LHCN-M2 (cell line): ENCODE measurements at places on chromosomes 1 and 21. TPM values are rescaled to one million over a fixed set of nuclear protein-coding genes. Genes with fewer than 3 reads are reported as not detected.

VWA1 gene
- total RNA-seq: 1.1 TPM in 2 replicates

RGS13 gene
- not detected in 2 replicates for total RNA-seq

CLIC6 gene
- not detected in 2 replicates for total RNA-seq

ESPN gene
- not detected in 2 replicates for total RNA-seq

SHISA4 gene
- 21.0 and 30.6 TPM in 2 replicates for total RNA-seq

PCP4L1 gene
- 0.17 TPM in 1 of 2 replicates, not detected in the other for total RNA-seq

TNFRSF14 gene
- 13.1 TPM in 2 replicates for total RNA-seq

F13B gene
- total RNA-seq: not detected in 2 replicates

CRYZ gene
- total RNA-seq: 81.4 and 84.6 TPM in 2 replicates

CELA2A gene
- not detected in 2 replicates for total RNA-seq

SNAPIN gene
- 65.8 and 73.7 TPM in 2 replicates for total RNA-seq

DOP1B gene
- 4.2 and 5.8 TPM in 2 replicates for total RNA-seq

DNA sequence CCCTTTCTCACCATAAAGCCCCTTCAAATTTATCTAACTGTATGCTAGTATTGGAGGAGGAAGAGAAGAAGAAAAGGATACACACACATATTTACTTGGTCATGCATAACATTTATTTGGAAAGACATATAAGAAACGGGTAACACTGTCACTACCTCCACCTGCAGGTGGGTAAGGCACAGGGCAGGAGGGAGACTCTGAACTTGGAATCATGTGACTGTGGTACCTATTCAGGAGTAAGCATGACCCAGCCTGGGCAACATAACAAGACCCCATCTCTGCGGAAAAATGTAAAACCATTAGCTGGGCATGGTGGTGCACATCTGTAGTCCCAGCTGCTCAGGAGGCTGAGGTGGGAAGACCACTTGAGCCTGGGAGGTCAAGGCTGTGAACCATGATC lies 1.4 kb upstream of the PADI6 start:
- DNase-seq: no peak

DNA sequence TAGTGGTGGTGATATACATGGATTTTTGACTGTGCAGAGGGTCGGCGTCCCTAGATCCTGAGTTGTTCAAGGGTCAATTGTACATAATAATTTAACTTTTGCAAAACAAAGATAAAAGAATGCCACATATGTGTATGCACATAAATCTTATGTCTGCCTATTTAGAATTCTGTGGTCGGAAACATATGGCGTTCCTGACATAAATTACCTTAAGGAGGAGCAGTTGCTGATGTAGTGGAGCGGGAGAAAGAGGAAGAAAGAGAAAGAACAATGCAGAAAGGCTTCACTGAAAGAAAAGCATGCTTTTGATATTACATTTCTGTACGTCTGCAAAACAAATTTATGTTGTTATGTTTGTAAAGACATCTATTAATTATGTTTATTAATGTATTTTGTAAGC lies 40.0 kb downstream of the S1PR1 start:
- DNase-seq: no peak

- DNase-seq: no peak
These were observed 24.0 kb downstream of the CDK18 start for GRCh38 chr1:205528446-205528886.

- DNase-seq: peak; percentile 55
These were observed 70.8 kb upstream of the RHOU start for GRCh38 chr1:228664399-228664914.

DNA sequence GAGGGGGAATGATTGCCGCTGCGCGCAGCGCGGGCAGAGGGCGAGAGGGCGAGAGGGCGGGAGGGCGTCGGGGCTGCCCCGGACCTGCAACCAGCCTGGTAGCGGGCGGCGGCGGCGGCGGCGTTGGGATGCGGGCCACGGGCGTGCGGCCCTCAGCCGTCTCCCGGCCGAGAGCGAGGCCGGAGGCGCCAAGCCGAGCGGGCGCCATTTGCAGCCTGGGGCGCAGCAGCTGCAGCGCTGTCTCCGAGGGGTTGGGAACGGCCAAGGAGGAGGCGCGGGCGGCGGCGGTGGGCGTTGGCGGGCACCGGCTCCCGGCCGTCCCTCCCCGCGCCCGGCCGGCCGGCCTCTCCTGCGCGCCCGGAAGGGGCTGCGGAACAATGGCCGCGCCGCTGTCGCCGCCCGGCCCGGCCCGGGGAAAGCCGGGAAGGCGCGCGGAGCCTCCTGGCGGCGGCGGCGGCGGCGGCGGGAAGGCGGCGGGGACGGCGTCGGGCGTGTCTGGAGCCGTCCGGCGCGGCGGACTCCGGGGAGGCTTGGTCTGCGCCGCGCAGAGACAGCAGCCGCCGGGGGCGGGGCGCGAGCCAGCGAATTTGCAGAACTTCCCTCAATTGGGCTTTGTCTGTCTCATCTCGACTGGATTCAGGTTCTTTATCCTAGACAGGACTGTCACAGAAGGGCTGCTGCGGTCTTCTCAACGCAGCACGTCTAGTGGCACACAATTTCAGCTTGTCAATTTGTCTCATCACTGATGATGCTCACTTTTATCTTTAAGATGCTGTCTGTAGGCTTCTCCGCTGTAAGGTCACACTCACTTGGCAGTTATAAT lies 35.7 kb downstream of the ZBTB8B start:
- DNase-seq: peak; percentile 62

DNA sequence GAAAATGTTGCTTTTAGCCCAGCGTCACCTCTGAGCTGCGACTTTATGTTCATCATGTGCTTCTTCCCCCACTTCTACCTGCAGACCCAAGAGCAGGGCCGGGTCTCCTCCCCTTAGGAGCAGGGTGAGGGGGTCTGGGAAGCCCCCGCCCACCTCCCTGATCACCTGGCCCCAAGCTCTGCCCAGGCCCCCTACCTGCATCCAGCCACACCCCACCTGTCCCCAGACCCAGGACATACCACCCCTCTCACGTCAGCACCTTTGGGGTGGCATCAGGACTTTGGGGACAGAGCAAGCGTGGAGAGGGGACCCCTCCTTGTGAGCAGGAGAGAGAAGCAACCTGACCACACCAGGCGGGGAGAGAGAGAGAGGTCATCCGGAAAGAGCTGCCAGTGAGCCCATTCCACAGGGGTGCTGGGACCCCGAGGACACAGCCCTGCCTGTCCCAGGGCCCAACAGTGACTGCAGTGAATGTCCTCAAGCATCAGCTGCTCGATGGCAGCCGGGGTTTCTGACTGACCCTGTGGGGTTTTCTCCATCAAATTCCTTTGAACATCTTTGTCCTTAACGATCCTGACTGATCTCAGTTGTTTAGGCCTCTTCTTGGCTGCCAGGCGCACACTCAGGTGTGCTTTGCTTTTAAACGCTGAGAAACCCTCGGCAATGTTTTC lies 42.8 kb upstream of the COL18A1 start:
- no peak for DNase-seq

GRCh38 chr21:34522284-34522683 lies 10.3 kb upstream of the KCNE1 start:
- DNase-seq: no peak

GRCh38 chr1:21867451-21867996 lies 55.5 kb downstream of the LDLRAD2 start:
- DNase-seq: no peak

DNA sequence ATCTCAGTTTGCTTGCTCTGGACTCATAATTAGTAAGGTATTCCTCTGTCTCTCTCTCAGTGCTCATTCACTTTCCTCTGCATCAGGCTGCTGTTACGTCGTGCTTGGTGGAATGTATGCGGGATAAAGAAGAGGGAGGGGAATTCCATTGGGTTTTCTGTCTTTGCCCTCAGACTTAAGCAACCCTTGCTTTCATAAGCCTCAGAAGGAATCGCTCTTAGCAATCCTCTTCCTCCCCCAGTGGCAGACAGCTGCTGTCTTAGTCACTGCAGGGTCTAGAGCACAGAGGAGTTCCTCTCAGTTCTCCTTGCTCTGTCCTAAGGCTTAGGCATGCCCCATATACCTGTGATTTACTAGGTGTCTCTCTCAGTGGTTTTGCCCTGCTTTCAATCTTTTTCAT lies 19.1 kb upstream of the NTMT2 start:
- peak; percentile 76 for DNase-seq

DNA sequence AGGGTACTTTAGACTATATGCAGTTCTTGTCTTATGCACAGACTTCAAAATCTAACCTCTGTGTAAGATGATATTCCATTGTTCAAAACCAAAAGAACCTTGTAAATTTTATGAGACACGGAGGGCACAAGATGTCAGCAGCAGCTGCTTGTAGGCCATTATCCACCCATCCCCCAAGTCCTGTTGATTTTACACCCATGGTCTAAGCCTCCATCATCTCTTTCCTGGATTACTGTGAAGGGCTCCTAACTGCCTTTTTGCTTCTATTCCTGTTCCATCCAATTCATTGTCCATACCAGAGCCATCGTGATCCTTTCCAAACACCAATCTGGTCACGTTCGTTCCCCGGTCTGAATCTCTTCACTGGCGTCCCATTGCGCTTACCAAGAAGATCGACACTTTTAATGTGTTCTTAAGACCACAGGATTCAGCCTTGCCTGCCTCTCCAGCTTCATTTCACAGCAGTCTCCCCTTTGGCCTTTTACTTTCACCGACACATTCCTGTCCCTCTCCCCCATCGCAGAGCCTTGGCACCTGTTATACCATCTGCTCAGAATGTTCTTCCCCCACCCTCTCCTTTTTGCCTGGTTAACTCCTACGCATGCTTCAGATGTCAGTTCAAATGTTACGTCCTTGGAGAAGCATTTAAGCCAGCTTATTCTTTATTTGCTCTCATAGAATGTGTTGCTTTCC lies 107.3 kb upstream of the POU3F1 start:
- DNase-seq: peak; percentile 7

GRCh38 chr1:206455666-206456344 lies 14.5 kb upstream of the IKBKE start:
- DNase-seq: no peak

GRCh38 chr1:168099337-168099801 lies 37.4 kb downstream of the GPR161 start:
- DNase-seq: no peak

- peak; percentile 9 for DNase-seq
These were observed 36.3 kb upstream of the FAM3B start for GRCh38 chr21:41280115-41280919.

DNA sequence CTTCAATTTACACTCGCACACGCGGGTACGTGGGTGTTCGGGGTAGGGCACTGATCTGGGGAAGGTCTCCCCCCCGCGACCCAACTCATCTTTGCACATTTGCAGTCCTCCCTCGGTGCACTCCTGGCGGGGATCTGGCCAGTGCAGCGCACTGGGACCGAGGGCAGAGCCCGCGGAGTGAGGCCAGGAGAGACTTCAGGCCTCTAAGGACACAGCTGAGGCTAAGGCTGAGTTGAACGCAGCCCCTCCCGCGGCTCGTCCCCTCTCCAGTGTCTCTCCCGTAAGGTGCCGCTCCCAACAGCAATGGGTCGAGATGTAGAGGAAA lies 936 bp upstream of the NCAM2 start:
- no peak for DNase-seq

- peak; percentile 77 for DNase-seq
These were observed 10.7 kb downstream of the AUNIP start for GRCh38 chr1:25848531-25848930.

DNA sequence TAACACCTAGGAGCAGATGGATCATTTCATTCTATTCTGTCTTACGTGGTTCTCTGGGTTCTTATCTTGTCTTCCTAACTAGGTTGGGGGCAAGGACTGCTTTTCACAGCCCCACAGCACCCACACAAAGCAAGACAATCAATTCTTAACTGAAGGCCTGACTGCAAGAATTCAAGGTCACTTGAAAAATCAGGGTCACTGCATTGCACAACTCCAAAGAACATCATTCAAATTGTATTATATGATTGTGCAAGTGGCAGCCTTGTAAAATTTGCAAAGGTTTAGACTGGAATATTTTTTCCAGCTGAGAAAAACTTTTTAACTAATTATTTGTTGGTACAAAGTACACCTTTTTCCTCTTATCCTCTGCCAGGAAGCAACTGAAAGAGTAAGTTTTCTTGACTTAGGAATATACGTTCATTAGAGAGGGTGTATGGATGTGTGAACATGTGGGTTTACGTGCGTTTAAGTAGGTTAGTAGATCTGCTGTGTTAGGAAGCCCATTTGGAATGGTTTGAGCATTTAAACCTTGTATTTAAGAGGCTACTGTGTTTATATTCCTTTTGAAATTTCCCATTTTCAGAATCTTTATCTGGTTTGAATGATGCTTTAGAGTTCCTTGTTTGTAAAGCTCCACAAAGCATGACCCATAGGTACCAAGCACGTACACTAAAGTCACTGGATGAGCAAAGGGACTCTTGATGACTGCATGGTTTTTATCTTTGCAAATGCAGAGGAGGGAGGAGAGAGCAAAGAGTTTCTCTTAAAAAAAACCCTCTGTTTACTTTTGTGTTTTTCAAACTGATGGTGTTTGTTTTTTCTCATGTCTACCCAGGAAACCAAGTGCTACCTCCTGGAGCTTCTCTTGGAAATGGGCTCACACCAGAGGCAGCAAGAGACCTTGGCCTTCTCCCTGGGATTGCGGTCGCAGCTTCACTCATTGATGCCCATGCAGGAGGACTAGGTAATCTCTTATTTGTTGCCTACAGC lies 214.9 kb downstream of the FGGY start:
- DNase-seq: no peak

- DNase-seq: no peak
These were observed 42.6 kb downstream of the CFAP57 start for GRCh38 chr1:43214501-43215444.

- DNase-seq: peak; percentile 64
These were observed 13.8 kb upstream of the SIM2 start for GRCh38 chr21:36684957-36685714.

GRCh38 chr21:45502006-45502345 lies 40.3 kb downstream of the SLC19A1 start:
- DNase-seq: no peak

- no peak for DNase-seq
These were observed 13.8 kb downstream of the UBE4B start for GRCh38 chr1:10046356-10047085.

GRCh38 chr1:198253668-198254067 lies 96.9 kb downstream of the NEK7 start:
- peak; percentile 42 for DNase-seq

DNA sequence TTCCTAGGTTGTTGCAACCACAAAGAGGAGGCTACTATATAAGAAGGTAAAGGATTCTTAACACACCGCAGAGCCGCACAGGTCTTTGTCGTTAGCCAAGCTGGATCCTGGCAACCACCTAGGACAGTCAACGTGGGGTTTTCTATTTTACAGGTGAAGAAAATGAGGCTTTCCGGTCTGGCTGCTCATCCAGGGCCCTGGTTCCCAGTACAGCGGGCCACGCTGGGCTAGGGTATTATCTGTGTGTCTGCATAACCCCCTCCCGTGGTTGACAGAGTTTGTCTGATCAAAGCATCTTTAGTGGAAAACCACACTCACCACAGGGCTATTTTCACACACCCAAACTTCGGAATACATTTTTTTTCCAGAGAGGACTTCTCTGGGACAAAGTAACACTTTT lies 39.0 kb upstream of the PDE9A start:
- no peak for DNase-seq

DNA sequence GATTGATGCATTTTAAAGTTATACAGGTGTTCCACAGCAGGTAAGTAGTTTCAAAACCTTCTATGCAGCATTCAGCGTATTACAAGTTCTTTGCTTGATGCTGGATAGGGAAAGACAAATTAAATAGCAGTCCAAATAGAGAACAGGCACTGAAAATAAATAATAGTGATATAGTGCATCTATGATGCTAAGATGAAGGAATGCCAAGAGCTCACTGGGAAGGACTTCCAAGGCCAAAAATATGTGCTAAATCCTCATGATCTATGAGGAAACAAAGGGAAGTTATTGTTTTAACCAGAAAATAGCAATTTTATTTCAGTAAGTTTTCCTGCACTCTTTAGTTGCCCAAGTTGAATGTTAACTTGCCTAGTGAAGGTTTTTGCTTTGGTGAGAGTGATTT lies 127.8 kb upstream of the GREM2 start:
- no peak for DNase-seq

- no peak for DNase-seq
These were observed 129.5 kb upstream of the DSCAM start for GRCh38 chr21:40976198-40977109.

GRCh38 chr1:244897476-244898254 lies 33.3 kb upstream of the HNRNPU start:
- DNase-seq: no peak
